ENCODE measurements at places on chromosomes 12 and 14.
A peak's percentile ranks its signal among the peaks of the same experiment; 100 is the strongest.

- DNase-seq: peak; percentile 44
Observed at GRCh38 chr12:68612202-68612601, 1.5 kb downstream of the RAP1B start.

DNA sequence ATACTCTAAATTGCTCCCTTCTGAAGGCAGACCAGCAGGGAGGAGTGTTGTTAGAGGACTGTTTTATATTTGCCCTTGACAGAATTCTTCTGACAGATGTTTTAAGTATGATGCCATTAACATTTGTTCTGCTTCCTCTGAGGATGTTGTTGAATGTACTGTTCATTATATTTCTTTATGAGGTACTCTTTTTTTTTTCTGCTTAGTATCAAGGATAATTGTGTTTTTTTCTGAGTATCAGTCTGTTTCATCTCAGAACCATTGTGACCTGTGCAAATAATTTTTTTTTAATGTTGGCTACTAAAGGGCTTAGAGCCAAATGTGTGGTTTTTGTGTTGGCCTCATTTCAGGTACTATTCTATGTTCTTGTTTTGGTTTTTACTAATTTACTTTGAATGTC, 10.6 kb downstream of the METAP2 start:
- no peak for DNase-seq

GRCh38 chr12:66409195-66409871, 107.0 kb downstream of the HELB start:
- peak; percentile 58 for DNase-seq

DNA sequence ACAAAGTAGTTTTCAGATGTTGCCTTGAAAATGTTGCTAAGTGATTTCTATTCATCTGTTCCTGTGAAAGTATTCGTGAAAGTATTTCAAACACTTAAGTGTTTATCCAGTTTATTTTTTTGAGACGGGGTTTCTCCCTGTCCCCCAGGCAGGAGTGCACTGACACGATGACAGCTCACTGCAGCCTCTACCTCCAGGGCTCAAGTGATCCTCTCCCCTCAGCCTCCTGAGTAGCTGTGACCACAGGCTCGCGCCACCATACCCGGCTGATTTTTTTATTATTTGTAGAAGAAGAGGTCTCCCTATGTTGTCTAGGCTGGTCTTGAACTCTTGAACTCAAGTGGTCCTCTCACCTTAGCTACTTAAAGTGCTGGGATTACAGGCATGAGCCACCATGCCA, 1.7 kb downstream of the ZDHHC17 start:
- DNase-seq: no peak

- peak; percentile 67 for DNase-seq
Observed at GRCh38 chr12:107131832-107132616, 38.7 kb upstream of the CRY1 start.

GRCh38 chr12:97535582-97535981, 73.0 kb downstream of the RMST start:
- no peak for DNase-seq

DNA sequence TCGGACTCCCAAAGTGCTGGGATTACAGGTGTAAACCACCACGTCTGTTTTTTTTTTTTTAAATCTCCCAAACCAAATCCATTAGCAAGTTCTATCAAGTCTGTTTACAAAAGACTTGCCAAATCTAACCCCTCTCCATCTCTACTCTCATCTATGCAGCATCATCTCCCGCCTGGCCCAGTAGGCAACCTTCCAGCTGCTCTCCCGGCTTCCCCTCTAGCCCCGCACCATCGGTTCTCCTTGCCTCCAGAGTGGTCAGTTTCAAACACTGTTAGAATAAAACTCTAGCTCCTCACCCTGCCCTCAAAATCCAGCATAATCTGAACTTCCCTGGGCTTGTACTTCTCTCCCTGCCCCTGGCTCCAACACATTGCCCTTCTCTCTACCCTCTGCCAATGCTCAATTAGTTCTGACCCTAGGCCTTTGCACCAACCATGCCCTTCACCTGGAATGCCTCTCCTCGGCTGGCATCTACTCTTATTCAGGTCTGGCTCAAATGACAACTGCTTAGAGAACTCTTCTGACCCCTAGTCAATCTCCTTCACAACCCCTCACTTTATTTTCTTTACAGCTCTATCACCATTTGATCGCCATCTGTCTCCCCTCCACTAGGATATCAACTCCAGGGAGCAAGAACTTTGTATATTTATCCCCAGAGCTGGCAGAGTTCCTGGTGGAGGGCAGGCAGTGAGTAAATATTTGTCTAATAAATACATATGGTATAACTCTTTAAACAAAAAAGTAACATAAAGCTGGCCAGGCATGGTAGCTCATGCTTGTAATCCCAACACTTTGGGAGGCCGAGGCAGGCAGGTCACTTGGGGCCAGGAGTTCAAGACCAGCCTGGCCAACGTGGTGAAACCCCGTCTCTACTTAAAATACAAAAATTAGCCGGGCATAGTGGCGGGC, 4.9 kb downstream of the WSB2 start:
- no peak for DNase-seq

DNA sequence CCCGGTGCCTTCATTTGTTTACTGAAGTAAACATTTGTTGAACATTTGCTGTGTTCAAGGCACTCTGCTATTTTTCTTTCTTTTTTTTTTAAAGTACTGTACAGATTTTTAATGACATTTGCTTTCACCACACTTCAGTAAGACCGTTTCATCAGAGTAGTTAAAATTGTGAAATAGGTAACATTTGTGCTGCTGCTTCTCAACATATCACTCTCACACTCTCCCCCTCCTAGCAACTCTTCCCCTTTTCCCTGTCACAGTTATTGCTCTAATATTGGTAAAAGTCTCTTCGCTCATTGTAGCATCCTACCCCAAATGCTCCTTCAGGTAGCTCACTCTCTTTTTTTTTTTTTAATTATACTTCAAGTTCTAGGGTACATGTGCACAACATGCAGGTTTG, 49.6 kb downstream of the SRGAP1 start:
- DNase-seq: no peak

GRCh38 chr12:53453953-53454640, 2.2 kb downstream of the PCBP2 start:
- no peak for DNase-seq

GRCh38 chr12:24822121-24822899, 126.6 kb downstream of the BCAT1 start:
- DNase-seq: no peak

GRCh38 chr12:100724071-100724470, 70.5 kb upstream of the ANO4 start:
- no peak for DNase-seq

DNA sequence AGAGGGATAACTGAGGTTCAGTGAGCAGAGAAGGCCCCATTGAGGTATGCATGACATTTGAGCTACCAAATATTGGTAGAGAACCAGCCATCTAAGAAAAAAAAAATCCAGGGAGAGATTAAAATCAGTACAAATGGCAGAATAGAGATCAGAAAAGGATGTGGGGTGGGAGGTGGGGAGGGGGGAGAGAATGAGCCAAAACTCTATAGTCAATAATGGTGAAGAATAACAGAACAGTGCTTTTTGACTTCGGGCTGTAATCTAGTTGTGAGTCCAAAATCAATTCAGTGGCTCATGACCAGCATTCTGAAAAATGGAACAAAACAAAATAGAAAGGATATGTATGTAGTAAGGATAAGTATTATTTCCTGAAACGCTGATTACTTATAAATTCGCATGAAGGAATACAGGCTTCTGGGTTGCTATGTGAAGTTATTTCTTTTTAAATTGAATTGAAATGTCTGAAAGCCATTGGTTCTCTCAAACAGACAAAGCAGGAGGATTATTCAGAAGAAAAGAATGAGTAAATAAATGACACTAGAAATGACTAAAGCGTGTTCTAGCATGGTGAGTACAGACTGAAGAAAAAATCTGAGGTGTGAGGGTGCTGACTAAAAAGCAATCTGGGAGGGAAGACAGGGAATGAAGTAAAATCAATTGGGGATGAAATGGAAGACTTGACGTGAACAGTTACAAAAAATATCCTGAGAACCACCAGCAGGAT, 72.4 kb downstream of the ATP2B1 start:
- no peak for DNase-seq

GRCh38 chr12:8045952-8046944, 13.7 kb downstream of the FOXJ2 start:
- peak; percentile 79 for DNase-seq

DNA sequence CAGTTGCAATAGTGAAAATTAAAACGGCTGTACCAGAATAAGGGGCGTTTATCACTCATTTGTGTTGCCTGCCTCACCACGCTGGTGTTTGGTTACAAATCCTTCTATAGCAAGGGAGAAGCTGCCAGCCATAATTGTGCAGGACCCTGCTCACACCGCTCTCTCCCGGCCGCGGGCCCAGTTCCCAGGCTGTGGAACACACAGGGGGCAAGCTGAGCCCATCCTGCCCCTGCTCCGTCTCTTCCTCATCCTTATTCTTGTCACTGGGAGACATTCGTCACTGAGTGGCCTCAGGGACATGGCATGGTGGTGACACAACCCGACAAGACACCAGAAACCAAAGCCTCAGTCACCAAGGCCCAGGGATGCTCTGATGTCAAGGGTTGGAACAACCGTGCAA, 116.3 kb upstream of the FKBP4 start:
- no peak for DNase-seq

DNA sequence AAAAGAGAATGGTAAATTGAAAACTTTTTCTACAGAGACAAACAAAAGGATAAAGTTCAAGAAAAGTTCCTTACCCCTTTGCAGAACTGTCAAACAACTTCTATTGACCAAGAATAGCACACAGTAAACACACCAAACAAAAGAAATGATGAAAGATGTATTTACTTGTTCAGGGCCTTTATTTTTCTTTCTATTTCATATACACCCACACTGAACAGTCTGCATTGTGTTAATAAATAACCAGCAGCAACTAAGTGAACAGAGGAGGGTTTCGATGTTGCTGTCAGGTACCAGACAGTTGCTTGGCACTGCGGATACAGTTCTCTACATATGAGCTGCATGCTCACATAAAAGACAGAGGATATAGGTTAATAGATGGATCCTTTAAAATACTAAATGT, 122.1 kb downstream of the SOX5 start:
- no peak for DNase-seq

GRCh38 chr14:28772613-28773012, 6.0 kb downstream of the FOXG1 start:
- DNase-seq: no peak

DNA sequence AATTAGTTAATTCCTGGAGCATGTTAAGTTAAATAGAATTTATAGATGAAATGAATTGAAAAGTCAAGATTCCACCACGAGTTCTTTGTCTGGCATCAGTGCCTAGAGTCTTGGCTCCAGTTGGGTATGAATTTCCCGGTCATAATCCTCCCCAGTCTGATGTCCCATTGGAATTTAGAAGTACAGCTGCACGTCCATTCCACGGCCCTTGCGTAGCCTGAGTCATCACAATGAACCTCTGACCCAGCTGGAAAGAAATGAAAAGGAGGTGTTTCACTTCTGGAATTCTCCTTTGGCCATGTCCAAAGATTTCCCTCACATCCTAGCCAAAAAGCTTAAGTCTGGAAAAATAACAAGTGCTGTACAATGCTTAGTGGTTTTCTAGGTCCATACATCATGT, 122.7 kb downstream of the KICS2 start:
- DNase-seq: no peak

DNA sequence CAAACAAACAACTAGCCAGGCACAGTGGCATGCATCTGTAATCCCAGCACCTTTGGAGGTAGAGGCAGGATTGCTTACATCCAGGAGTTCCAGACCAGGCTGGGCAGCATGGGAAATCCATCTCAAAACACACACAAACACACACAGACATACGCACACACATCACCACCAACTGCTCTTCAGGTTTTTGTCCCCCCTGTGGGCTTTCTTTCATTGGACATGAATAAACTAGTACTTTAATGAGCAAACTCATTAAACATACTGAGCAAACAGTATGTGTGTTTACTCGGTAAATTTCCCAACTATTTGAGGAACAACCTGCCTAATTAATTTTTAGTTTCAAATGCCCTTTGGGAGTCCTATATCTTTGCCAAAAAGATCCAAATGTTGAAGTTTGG, 10.1 kb upstream of the RASSF3 start:
- DNase-seq: no peak

DNA sequence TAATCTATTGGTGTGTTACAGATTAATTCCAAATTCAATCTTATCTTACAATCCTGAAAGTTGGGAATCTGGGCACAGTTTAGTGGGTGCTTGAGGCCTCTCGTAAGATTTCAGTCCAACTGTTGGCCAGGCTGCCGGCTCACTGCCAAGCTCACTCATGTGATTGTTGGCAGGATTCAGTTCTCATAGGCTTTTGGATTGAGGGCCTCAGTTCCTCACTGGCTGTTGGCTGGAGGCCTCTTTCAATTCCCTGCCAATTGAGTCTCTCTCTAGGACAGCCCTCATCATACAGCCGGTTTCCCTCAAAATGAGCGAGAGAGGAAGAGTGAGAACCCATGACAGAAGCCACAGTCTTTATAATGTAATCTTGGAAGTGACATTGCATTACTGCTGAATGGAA, 123.5 kb upstream of the FBXO33 start:
- no peak for DNase-seq

GRCh38 chr12:85642808-85643207, 193.4 kb downstream of the RASSF9 start:
- DNase-seq: no peak

- no peak for DNase-seq
Observed at GRCh38 chr12:11729008-11729407, 79.5 kb downstream of the ETV6 start.

DNA sequence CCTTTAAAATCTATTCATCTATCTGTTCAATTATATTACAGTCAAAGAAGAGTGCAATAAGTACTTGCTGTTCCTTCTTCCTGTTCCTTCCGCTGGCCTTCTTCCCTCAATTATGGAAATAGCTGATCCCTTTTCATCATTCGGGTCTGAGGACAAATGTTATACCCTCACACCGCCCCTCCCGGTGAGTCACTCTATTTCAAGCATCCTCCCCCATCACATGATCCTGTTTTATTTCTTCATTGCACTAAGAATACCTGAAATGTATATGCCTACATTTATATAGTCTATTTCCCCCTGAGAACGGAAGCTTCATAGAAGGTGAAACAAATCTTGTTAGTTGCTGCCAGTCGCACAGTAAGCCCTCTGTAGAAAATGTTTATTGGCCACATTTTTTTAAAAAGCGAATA, 2.5 kb downstream of the SLC38A1 start:
- DNase-seq: peak; percentile 67

DNA sequence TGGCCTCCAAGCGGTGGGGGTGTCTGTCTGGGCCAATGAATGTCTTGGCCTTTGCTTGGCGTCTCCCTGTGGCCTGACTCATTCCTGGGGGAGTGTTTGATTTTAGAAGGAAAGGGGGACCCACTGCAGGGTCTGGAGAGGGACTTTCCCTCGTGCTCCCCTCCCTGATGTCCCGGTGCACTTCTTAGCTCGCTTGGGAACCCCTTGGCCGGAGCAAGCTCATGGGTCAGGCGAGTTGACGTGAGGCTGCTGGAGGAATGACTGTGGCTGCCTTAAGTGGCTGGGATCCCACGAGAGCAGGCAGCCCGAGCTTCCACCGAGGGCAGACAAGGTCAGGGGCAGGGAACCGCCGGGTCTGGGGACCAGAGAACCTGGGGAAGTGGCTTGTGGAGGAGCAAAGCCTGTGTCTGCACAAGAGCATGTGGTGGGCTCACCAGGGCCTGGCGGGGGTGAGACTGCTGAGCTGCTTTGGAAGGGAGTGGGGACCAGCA, 218.4 kb upstream of the C14orf180 start:
- DNase-seq: no peak

All from CD4-positive, alpha-beta T cell treated with Interleukin-4 for 4 hours (primary cell).